ENCODE measurements at places on chromosomes 13 and 19.

- DNase-seq, result no peak
Observed at GRCh38 chr13:87810391-87810801, 139.2 kb downstream of the SLITRK5 start.

DNA sequence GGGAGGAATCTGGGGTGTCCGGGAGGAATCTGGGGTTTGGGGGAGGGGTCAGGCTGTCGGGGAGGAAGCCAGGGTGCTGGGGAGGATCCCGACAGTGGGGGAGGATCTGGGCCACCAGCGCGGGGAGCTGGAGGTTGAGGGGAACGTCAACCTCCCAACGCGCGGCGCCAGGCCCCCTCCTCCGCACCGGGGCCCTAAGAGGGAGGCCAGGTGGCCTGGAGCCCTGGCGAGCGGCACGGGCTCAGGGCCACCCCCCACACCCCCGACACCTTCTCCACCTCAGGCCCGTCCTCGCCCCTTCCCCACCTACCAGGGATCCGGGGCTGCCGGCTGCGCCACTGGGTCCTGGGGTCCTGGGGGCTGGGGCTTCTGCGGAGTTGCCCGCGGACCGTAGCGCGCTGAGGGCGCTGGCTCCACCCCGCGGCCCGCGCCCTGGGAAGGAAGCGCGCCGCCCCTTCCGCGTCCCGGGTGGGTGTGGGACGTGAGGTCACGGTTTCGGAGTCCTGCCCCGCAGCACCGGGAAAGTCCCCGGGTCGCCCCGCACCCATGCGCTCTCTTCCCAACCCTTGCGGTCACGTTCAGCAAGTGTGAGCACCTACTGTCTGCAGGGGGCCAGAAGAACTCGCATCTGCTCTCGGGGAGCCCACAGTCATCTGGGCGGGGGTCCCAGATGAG is at the start of gene TICAM1:
Gene TICAM1 (minus strand): TSS at position 409 of the 675 bp plus-strand sequence. CDS start 13,335 bp downstream, outside the sequence.
- peak; percentile 62 for DNase-seq

DNA sequence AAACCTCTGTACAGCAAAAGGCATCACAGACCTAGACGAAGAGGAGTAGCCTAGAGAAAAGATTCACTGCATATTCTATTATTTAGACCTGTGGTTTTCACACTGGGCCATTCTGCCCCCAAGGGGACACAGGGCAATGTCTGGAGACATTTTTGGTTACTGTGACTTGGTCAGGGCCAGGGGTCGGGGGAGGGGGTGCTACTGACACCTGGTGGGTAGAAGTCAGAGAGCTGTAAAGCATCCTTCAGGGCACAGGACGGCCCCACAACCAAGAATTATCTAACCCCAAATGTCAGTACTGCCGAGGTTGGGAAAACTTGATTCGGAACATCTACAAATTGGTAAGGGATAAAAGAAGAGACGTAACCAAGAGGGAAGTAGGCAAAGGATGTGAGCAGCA is 11.3 kb downstream of the ELAVL1 start:
- DNase-seq, result no peak

GRCh38 chr13:110471833-110472162 is 89.7 kb downstream of the RAB20 start:
- DNase-seq, result no peak

DNA sequence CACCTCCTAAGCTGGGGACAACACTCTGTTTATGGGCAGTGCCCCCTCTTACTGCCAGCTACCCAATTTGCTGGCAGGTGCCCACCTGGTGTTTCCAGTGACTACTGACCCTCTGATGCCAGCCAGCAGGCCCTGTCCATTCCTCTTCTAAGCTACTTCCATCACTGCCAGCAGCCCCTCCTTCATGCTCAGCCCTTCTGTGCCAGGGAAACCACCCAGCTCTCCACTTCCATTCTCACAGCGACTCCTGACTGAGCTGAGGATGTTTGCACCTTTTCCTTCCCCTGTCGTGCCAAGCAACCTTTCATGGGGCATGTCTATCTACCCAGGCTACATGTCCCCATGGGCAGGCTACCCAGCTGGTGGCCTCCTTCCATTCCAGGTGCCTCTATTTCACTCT is 24.0 kb upstream of the ZNF492 start:
- no peak for DNase-seq

DNA sequence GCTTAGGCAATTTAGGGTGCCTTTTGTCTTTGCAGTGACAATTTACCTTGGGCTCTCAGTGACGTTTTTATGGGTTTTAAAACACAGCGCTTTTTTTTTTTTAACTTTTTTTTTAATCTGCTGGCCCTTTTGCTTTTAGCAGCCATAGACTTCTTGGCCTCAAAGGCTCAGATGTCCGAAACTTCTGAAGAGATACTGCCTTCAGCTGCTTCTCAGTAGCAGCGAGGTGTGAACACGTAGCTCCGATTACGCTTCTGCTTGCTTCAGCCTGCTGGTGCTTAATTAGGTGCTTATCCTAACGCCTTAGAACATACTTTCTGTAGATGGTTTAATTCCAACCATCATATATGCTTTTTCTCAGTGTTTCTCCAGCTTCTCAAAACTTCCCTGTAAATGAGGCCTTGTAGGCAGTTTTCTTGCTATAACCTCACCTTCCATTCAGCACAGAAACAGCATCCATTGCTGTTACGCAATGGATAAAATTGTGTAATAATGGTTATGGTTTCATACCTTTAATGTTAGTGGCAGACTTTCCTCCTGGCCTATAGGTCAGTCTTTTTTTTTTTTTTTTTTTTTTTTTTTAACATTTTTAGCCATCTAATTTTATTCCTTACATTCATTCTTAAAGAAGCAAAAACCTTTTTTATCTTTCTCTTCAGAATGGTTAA is 723.9 kb downstream of the GPC5 start:
- no peak for DNase-seq

GRCh38 chr19:34141025-34141424 is 31.3 kb upstream of the LSM14A start:
- DNase-seq, result no peak

DNA sequence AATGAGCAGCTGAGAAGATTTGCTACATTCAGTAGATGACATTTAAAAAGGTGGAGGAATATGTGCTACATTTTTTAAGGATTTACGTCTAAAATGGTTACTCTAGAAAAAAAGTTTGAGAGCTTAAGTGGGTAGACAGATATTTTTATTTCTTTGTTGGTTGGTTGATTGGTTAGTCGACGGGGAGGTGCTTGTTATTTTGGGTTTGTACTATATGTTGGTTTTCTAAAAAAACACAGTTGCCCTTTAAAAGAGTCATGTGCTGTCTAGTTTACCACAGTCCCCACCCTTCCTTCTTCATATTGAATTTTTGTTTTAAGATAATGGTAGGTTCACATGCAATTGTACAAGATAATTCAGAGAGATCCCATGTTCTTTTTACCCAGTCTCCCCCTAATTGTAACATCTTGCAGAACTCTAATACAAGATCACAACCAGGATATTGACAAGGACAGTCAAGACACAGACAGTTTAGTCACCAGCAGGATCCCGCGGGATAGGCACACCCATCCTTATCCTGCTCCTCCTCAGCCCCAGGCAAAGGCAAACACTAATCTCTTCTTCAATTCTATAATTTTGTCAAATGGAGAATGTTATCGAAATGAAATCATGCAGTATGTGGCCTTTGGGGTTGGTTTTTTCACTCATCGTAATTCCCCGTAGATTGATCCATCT is 171.4 kb downstream of the FOXO1 start:
- no peak for DNase-seq

- DNase-seq, result peak; percentile 55
Observed at GRCh38 chr19:843180-843835, 2.5 kb downstream of the PRTN3 start.

GRCh38 chr19:6593651-6594416 is 2.9 kb upstream of the CD70 start:
- DNase-seq, result no peak

GRCh38 chr13:39684531-39685137 is 29.2 kb downstream of the COG6 start:
- peak; percentile 6 for DNase-seq

- peak; percentile 45 for DNase-seq
Observed at GRCh38 chr19:31356587-31357314, 7.5 kb upstream of the TSHZ3 start.

DNA sequence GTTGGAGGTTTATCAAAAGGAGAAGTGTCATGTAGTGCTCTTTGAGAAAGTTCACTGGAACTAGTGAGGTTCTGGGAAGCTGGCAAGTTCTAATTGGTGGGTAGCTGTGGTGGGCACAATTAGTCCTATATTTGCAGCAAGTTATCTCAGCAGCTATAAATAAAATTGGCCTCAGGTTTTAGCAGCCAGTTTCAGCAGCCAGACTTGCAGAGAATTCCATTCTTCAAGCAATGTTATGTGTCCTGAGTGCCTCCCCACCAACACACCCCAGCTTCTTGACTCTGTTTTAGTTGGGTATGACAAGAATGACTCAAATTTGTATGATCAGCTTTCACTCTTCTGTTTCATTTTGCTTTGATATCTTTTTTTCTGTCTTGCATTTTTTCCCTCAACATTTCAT is 4.7 kb downstream of the IFT88 start:
- no peak for DNase-seq

- no peak for DNase-seq
Observed at GRCh38 chr13:33403807-33404362, 118.3 kb upstream of the STARD13 start.

- DNase-seq, result no peak
Observed at GRCh38 chr13:68667863-68668262, 1437.7 kb upstream of the PCDH9 start.

DNA sequence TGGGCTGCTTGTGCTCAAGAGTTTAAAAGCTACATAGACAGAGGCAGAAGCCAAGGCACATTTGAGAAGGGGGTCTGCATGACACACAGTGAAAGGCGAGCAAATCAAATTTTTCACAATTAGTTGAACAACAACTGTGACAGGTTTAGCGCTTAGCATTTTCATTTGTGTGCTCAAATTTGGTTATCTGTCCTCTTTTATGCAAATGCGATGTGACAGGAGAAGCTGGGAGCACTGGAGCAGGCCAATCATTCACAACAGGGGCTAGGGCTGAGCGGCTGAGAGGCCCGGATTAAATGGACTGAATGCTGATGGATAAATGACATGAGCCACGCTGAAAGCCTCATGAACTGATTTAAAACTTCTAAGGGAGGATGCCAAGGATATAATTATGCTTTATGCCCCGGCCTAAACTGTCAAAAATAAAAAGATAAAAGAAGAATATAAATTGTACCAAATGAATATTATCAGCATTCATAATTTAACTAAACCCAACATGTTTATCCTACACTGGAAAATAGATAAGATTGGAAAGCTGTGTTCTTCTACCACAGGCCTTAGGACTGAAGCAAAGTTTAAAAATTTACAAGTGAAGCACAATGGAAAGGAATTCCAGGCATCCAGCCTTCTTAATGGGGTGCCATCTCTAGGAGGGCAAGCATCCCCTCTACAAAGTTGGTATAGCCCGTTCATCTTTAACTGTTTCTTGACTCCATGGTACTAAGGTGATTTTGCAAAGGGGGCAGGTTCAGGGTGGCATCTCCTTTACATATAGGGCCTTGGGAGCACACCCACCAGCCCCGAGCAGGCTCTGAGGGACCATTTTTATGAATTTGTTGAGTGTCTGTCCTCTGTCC is 117.9 kb downstream of the RBM26 start:
- DNase-seq, result peak; percentile 89

DNA sequence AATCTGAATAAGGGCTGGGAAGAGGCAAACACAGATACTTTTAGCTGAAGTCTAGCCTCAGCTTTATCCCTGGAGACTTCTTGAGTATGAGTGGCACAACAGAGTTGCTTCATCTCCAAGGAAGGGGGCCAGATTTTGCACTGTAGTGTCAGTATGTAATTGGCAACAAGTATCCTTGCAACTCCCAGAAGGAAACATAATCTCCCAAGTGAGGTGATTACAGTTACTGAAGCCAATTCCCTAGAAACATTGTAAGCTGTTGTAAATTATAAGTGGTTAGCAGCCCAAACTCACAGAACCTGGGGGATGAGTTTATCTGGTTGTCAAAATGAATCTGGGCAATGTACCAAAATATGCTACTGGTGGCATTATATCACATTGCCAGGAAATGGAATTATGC is 2065.7 kb upstream of the PCDH20 start:
- DNase-seq, result peak; percentile 15

GRCh38 chr19:6069268-6069791 is 41.0 kb downstream of the RFX2 start:
- DNase-seq, result no peak

- no peak for DNase-seq
Observed at GRCh38 chr13:97425590-97425989, 8.4 kb upstream of the RAP2A start.
